SIG-M5 (cell line): ENCODE measurements at places on chromosomes 2 and 18.

GRCh38 chr2:152716805-152717227 is 445 bp downstream of the PRPF40A start:
- DNase-seq: no peak

GRCh38 chr2:27379836-27380625 is 503 bp downstream of the ZNF513 start:
- no peak for DNase-seq

DNA sequence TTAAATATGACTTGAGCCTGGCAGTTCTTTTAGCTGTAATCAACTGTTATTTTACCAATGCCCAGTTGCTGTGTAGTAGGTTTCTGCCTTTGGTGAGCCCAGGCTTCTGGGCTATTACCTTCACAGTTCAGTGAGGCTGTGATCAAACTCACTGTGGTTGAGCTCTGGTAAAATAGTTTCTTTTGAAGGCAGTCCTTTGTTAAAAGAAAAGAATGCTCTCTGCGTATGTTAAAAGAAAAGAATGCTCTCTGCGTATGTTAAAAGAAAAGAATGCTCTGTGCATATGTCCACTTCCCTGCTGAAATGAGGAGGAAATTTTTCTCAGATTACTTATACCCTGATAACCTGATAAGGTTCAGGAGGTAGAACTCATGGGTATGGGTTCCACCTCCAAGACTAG is 244.3 kb downstream of the RNF144A start:
- no peak for DNase-seq

GRCh38 chr2:15579641-15580040 is 12.0 kb upstream of the DDX1 start:
- DNase-seq: no peak

DNA sequence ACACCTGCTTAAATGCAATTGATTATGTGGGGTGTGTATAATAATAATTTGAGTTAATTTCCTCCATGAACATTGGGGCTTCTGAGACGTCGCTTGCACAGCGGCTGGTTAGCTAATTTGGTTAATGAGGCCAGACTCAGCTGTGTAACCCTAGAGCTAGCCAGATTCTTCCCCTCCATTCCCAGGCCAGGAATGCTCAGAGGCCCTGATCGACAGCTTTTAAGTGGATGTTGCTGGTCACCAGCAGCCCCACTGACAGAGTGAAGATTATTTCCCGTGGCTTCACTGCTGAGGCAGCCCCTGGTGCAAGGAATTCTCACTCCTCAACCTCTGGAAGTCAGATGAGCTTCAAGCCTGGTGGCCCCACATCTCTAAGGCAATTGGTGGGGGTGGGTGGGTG is 12.4 kb upstream of the EPAS1 start:
- DNase-seq: no peak

GRCh38 chr18:74422541-74422940 is 34.6 kb downstream of the DIPK1C start:
- DNase-seq: no peak

DNA sequence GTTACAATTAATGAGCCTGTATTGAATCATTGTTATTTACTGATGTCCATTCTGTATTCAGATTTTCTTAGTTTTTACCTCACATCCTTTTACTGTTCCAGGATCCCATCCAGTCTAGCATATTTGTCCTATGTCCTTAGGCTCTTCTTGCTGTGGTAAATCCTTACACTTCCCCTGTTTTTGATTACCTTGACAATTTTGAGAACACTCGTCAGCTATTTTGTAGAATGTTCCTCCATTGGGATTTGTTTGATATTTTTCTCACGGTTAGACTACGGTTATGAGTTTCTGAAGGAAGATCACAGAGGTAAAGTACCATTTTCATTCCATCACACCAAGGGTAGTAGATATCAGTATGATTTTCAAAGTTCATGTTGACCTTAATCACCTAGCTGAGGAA is 202.3 kb downstream of the AKAIN1 start:
- no peak for DNase-seq

- no peak for DNase-seq
These were observed 256.3 kb downstream of the CCDC178 start for GRCh38 chr18:33184175-33184574.

GRCh38 chr18:13319629-13320028 is 101.1 kb downstream of the LDLRAD4 start:
- DNase-seq: no peak

GRCh38 chr2:212484563-212485080 is 54.0 kb downstream of the ERBB4 start:
- DNase-seq: no peak

- DNase-seq: no peak
These were observed 36.8 kb downstream of the ST8SIA5 start for GRCh38 chr18:46720092-46720491.

- DNase-seq: no peak
These were observed 629.4 kb downstream of the TSN start for GRCh38 chr2:122384768-122385333.

DNA sequence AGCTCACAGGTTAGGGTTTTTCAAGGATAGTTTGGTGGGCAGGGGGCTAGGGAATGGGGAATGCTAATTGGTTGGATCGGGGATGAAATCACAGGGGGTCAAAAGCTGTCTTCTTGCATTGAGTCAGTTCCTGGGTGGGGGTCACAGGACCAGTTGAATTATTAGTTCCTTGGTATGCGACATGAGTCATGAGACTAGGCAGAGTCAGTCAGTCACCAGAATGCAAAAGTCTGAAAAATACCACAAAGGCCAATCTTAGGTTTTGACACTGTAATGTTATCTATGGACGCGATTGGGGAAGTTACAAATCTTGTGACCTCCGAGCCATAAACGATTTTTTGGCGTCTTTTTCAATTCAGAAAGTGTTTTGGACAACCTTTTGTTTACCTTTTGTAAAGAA is 101.2 kb downstream of the ZNF519 start:
- no peak for DNase-seq

GRCh38 chr2:179543361-179543901 is 278.8 kb upstream of the SESTD1 start:
- DNase-seq: no peak

GRCh38 chr2:147374423-147374811 is 470.4 kb upstream of the ACVR2A start:
- DNase-seq: no peak

GRCh38 chr2:241499146-241499965 is 9.0 kb downstream of the STK25 start:
- DNase-seq: no peak

DNA sequence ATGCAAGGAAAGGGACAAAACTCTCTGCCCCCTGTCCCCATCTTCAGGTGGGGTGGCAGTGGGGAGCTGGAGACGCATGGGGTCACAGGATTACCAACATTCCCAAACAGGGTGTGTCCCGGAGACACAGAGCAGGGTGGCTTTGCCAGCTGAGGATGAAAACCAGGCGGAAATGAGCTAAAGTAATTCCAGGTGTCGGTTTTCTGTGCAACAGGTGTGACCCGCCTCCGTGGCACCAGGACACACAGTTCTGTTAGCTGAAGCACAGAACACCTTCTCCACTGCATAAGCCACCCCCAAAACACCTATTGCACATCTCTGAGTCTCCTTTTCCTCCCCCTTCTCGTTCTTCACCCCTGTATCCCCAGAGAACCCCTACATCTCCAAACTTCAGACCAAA is 122.7 kb upstream of the GLI2 start:
- DNase-seq: no peak

- no peak for DNase-seq
These were observed 108.7 kb downstream of the XRCC5 start for GRCh38 chr2:216217904-216218260.

DNA sequence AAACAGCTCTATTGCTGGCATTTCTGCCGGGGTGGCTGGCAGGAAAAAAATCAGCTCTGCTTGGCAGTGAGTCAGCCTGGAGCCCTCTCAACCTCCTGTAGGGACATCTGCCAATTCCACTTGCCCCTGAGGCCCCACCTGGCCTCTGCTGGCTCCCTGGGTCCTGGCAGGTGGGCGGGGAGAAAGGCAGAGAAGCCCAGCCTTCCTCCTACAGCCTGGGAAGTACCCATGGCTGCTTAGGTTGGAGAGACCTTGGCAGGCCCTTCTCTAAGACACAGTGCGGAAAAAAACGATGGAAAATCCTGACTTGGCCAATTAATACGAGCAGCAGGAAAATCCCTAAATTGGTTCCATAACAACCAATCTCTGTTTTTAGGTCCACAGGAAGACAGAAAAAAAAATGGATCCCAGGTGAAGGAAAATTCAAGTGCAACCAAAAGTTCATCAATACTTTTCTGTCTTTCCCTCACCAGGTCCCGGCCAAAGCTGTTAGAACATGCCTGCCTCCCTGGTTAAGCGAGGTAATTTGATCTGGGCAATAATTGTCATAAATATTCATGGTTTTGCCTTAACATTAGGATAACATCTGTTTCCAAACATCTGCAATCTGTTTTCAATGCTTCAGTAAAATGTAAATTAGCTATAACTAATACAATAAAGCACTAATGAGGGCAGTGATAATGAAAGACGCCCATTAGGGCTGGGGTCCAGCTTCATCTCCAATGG is 245.9 kb downstream of the TFCP2L1 start:
- DNase-seq: no peak

GRCh38 chr2:214747992-214748391 is 61.5 kb downstream of the BARD1 start:
- DNase-seq: no peak

DNA sequence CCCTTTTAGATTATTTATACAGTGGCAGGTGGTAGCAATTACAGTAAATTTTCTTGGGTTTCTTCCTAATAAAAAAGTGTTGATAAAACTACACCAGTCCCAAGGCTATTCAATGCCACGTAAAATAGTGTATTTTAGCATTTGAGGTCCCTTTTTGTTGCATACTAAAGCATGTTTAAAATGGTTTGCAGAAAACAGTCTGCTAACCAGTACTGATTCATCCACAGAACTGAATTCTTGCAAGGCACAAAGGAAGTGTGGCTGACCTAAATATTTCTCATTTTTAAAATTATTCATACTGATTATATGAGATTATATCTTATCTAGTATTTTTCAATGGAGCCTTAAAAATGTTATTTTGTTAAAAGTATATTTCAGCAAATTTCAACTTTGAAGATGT is 98.1 kb downstream of the SMAD2 start:
- DNase-seq: no peak

- DNase-seq: no peak
These were observed 355.2 kb downstream of the ZNF516 start for GRCh38 chr18:76139844-76140243.

DNA sequence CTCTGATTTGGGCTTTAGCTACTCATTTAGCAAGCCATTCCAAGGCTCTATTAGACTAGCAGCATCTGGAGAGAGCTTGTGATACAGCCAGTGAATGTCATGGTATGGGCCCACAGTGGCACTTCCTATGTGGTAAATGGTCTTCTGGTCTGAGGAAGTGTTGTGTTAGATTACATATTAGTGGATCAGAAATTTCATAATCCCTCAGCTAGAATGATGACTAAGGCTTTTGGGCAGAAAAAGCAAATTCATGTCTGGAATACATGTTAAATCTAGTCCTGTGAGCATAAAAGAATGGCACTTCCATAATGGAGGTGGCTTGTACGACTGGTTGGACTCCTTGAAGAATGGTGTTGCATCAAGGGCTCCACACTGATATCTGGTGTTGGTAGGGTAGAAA is 436.8 kb upstream of the CWC22 start:
- DNase-seq: peak; percentile 9

- DNase-seq: no peak
These were observed 11.1 kb downstream of the NR4A2 start for GRCh38 chr2:156321243-156321904.

DNA sequence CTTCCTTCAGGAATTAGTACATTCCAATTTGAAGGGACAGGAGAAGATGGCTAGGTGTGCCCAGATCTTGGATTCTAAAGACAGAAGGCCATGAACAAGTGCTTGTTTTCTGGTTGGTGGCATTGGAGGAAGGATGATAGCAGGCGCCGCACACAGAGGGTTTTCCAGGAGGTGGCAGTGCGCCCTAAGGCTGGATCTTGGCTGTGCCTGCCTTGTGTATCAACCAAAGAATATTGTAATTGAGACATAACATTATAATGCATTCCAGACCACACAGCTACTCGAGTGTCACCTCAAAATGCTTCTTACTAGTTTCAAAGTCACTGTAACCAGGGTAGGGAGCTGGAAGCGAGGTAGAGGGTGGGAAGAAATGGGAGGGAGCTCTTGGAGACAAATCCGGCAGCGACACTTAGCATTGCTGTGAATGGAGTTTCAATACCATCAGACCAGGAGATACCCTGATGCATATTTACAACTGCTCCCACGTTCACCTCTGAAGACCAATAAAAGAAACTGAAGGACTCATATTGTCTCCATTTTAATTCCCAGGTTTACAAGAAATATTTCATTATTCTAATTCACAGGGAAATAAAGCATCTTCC is 42.5 kb downstream of the CPO start:
- DNase-seq: no peak

DNA sequence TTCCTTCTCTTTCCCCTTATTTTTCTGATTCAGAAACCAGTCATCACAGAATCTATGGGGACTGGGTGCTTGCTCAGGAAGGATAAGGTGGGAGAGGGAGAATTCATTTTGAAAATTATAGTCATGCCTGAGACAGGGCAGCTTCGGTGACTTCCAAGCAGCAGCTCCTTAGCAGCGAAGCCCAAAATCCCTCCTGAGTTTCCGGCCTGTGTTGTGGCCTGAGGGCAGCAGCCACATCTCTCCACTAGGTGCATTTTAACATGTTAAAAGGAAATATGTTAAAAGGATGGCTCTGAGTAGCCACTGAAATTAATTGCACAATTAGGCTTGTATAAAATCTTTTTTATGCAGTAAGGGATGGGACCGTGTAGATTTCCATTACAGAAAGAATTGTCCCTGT is 207.0 kb upstream of the RAB12 start:
- no peak for DNase-seq

- DNase-seq: no peak
These were observed 115.0 kb upstream of the GLS start for GRCh38 chr2:190765386-190766173.

GRCh38 chr2:85017411-85018048 is 46.6 kb downstream of the KCMF1 start:
- DNase-seq: no peak

GRCh38 chr2:207370646-207371045 is 159.1 kb upstream of the CREB1 start:
- no peak for DNase-seq

DNA sequence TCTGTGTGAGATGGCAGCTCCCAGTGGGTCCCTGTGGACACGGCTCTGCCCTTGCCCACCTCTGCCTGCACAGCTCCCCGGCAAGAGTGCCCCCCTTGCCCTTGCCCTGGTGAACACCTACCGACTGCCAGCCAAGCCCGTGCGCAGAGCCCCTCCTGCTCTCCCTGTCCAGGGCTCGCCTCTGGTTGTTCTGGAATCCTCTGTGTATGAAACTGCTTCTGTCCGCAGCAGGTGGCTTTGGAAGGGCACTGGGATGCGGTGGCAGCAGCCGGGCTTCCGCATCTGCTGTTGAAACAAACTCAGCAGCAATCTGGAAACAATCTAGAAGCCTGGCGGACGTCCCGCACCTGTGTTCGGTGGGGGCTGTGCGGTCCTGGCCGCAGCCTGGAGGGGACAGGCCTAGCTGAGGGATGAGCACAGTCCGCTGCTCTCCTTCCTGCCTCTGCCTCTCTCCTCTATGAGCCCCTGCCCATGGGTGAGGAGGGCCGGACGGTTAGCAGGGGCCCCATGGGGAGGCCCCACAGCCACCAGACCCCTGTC is 34.0 kb upstream of the KLF11 start:
- DNase-seq: no peak

- no peak for DNase-seq
These were observed 106.9 kb upstream of the RFX8 start for GRCh38 chr2:101581675-101582299.
